HCT116 (cell line): ENCODE measurements at places on chromosomes 2 and 18.

- DNase-seq: no peak
Measured at GRCh38 chr2:117557626-117558025, 256.9 kb upstream of the DDX18 start.

- DNase-seq: no peak
Measured at GRCh38 chr2:208182835-208183234, 7.0 kb downstream of the C2orf80 start.

- no peak for DNase-seq
Measured at GRCh38 chr2:71082402-71083252, 14.2 kb downstream of the NAGK start.

- DNase-seq: no peak
Measured at GRCh38 chr2:108377815-108378630, at the start of gene SULT1C4. TSS of gene SULT1C4 (plus strand) at chr2:108377954. CDS start at chr2:108378338, 384 bp downstream.

GRCh38 chr2:168015274-168015953, 232.0 kb downstream of the STK39 start:
- no peak for DNase-seq

DNA sequence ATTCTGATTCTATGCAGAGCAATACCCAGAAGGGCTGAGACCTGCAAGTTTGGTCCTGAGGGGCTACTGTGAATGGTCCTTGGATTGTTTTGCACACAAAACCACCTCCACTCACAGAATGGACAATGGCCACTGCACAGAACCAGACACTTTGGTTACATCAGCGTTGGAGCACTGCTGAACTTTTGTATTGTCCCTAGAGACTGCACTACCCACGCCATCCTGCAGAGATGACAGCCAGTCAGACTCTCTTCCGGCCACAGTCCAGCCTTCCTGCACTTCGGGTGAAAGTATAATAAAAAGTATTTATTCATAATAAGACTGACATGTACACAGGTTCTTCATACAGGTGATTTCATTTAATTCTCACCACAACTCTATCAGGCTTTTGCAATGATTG, 35.7 kb downstream of the CELF4 start:
- DNase-seq: no peak

DNA sequence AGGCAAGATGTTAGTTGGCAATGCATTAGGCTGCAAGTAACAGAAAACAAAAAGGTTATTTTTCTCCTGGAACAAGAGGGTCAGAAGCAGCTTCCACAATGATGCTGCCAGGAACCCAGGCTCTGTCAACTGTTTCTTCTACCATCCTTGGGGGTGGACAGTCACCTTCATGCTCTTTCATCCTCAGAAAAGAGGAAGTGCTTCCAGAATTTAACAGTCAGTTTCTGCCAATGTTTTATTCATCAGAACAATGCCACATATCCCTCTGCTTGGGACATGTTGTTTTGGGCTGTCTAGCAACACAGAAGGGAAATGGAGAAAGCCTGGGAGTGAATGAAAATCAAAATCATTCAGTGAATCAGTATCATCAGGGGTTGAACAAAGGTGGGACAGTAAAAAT, 7.1 kb downstream of the TMEM182 start:
- DNase-seq: no peak

DNA sequence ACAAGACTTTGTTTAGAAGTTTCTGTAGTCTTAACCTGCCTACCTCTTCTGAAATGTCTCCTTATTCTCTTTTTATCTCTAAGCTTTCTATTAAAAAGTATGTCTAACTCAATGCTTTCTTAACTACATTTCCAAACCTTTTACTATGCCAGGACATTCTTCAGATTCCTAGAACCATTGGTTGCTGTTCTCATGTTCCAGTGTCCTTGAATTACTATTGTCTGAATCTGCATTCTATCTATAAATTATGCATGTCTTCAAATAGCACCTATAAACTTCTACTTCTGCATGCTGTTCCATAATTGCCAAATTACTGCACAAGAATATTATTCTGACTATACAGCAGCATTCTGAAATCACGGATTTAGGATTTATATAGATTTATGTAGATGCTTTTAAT, 166.0 kb upstream of the VWC2L start:
- no peak for DNase-seq

DNA sequence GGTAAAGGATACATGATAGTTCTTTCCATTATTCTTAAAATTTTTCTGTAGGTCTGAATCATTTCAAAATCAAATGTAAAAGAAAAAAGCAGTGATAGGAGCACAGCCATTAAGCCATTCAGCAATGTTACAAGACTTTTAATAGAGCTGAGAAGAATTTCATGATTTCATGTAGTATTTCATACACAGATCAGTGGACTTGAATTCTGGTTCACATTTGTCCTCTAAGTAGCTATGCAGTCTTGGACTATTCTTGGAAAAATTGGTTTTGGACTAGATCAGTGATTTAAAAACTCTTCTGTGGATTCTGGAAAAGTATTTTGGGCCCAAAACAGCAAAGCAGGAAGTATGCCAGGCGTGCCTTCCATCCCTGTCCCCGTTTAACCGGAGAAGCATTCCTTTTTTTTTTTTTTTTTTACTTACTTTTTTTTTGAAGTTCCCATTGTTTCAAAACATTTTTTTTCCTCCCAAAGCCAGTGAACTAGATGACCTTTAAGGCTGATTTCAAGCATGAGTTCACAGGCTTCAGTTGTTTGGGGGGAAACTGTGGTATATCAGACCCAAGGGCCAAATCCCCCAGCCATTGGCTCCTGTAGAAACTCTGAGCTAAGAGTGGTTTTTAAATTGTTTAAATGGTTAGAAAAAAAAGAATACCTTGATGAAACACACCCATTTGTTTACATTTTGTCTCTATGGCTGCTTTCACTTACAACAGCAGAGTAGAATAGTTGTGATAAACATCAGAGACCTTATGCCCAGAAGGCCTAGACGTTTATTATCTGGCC, 17.5 kb upstream of the POLI start:
- DNase-seq: no peak
